ENCODE measurements at places on chromosomes 16 and 17.

DNA sequence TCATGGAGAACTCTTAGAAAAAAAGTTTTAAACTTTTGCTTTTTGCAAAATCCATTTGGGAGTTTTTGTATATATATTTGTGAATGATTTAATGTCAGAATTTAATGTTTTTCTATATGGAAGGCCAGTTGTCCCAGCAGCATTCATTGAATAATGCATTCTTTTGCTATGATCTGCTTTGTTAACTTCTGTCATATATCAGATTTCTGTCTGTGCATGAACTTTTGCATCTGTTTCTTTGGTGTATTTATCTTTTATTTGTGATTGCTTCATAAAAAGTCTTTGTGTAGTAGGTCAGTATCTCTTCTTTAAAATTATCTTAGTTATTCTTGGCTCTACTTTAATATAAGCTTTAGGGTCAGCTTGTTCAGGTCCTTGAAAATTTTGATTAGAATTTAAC, 84.2 kb downstream of the MAP2K4 start:
- DNase-seq: no peak

DNA sequence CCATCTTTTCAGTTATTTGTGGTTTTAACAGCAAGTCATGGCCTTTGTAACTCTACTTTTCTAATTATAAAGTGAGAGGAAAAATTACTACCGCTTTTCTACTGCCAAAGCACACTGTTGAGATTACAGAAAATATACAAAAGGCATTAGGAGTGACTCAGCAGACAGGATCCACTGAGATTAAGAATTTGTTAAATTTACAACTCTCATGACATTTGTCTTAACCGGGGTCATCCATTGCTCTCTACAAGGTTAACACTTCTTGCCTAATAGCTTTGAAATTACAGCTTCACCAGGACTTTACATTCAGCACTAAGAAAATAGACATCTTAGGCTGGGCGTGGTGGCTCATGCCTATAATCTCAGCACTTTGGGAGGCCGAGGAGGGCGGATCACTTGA, 93.4 kb downstream of the SSH2 start:
- DNase-seq: no peak

- DNase-seq: no peak
Measured at GRCh38 chr16:84234321-84235241, 5.2 kb downstream of the KCNG4 start.

DNA sequence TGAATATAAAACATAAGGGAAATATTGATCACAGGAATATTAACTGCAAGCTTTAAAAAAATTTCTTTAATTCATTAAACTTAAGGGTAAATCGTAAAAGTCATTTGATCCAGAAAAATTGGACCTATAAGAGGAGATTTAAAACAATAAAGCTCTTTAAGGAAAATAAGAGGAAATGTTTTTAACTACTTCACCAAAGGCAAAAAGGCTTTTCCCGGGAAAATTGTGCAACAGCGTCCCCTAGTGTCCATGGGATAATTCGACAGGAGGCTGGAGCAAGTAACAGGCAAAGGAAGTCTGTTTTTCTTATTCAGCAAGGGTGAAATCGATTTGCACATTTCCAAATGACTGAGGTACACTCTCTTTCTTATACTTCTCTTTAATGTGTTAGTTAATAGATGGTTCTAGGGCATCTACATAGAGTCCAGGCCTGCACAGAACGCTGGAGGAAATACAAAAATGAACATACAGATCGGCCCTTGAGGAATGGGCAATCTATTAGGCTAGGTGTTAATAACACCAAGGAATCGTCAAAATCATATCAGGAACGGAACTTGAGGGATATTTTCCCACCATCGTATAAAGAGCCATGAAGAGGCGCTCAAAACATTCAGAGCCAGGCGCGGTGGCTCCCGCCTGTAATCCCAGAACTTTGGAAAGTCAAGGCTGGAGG, 61.4 kb downstream of the ZNF18 start:
- no peak for DNase-seq

DNA sequence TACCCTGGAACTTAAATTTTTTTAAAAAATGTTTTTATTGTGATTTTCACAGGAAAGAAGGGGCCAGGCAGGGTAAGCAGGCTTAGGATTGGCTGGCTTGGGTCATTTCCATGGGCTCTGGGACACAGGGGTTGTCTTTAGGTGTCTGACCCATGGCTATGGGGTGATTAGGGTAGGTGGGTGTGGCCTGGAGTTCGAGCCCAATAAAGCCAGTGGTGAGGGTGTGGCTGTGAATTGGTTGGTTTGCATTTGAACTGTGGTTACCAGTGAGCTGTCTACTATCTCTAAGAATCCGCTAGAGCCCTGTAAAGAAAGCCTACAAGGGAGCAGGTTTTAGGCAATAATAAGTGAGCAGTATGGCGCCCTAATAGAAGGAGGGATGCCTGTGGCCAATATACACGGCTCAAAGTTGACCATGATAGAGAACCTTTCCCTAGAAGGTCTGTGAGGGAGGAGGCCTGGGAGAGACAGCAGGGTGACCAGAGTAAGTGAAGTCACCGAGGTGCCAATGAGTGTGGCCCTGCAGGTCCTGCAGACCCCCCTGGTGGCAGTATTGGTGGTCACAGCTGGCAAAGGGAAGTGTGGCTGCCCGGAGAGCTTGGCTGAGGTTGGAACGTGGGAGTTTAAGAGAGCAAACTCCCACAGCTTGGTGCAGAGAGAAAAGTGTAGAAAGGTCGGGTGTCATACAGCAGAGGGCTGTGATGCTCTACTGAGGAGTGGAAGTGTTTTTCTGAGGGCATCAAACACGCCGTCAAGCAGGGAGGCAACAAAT, 454.0 kb downstream of the WWOX start:
- no peak for DNase-seq

DNA sequence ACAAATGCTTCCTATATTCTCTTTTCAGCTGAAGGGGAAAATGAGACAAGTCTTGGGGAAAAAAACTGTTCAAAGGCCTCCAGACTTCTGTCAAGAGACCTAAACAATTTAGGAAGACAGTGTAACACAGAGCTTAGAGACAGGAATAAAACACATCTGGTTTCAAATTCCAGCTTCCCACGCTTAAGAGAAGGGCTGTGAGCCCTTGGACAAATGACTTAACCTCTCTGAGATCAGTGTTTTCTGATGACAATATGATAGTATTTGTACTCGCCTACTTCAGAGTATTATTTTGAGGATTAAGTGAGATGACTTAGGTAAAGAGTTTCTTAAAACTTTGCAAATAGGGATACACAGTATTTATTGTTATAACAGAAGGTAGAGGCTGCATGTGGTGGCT, 29.5 kb downstream of the SMURF2 start:
- DNase-seq: no peak

DNA sequence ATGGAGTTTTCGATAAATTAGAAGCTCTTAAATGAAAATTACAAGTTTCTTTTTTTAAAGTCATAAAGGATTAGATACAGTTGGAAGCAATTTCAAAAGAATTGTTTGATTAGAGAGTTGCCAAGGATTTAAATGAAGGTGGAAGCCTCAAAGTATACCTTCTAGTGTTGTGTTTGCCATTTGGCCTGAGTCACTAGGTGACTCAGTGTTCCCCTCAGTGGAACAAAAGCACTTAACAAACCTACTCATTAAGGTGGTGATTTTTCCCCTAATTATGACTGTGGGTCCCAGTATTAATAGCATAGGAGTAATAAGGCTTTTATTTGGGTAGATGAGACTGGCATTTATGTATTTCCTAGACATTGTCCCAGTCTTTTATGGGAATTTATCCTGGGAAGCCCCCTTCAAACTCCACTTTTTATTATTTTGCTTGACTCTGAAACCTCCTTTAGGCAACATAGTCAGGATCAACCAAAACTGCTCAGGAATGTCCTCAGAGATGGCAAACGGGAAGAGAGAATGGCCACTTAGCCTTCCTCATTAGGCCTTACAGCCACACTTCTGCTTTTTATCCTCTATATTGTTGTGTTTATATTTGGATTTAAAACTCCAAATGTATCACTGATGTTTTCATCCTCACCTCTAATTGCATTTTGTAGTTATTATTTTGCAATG, 161.0 kb downstream of the FTO start:
- no peak for DNase-seq

GRCh38 chr16:51500306-51500705, 349.2 kb upstream of the SALL1 start:
- no peak for DNase-seq

DNA sequence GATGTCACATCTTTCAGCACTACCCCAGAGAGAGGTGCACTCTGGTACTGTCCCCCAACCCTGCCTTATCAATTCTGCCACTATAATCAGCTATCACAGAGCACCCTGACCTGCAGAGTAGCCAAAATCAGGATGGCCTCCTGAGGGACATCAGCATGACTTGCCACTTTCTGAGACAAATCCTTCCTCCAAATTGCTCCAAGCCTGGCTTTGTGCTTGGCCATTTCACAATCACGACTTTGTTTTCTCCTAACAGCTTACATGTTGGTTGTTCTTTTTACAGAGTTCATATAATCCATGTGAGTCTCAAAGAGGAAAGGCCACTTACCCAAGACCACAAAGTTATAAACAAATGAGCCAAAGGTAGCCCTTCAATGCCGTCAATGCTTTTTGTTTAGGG, 449.0 kb upstream of the CDH5 start:
- DNase-seq: no peak

GRCh38 chr17:9798008-9798407, 6.6 kb upstream of the DHRS7C start:
- peak; percentile 15 for DNase-seq

DNA sequence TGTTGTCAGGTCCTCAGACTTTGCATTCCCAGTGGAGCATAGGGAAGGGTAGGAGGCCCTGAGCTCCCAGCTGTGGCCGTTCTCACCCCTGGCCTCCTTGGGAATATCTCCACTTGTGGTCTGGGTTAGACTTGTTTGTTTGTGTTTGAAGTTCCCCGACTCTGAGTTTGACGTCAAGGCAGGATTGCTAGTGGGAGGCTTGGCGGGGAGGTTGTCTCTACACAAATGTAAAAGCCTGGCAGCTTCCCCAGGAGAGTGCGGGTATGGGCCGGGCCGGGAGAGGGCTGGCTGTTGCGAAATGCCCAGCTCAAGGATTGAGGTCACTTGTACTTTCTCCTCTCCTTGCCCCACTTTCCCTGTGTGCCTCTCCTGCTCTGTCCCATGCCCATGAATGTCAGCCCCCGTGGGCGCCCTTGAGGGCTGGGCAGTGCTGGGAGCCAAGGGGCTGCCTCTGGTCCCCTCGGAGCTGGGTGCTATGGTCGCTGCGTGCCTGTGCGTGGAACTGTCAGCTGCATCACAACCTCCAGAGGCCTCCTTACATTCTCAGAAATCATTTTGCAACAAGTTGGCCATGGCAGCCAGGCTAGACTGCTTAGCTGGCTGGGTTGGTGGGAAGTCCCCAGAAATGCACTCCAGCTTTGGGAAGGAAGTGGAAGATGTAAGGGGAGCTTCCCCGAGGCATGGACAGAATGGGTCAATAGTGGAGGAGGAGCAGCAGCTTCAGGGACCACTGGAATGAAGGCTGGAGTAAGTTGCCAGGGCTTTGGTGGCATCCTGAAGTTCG, 84.3 kb downstream of the KSR1 start:
- peak; percentile 90 for DNase-seq

DNA sequence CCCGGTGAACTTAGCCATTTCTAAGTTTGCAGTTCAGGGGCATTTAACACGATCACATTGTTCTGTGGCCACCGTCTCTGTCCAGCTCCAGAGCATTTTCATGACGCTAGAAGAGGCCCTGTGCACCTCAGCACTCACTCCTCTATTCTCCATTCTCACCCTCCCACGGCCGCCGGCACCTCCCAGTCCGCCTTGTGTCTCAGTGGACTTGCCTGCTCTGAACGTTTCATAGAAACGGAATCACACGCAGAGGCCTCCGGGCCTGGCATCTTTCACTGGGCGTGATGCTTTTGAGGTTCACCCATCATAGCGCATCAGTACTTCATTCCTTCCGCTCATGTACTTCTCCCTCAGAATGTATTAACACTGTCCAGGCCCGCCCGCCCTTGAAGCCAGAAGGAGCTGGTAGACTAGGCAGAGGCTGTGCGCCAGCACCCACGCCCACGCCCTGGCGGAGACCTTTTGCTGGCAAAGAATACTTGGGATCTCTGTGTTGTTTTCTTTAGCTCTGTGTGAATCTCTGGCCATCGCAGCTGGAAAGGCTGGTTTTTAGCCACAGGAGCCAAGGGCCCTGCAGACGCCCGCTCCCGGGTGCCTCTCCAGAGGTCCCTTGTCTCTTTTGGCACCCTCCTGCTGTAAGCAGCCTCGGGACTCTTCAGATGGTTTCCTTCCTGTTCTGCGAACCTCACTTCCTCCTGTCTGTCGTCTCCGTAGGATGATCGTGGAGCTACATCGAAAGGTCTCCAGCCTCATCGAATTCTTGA, 23.4 kb upstream of the JPT2 start:
- no peak for DNase-seq

- no peak for DNase-seq
Measured at GRCh38 chr16:74192281-74192797, 104.3 kb upstream of the PSMD7 start.

- no peak for DNase-seq
Measured at GRCh38 chr16:68298312-68298711, 12.4 kb downstream of the SLC7A6OS start.

GRCh38 chr16:66271074-66272060, 95.1 kb upstream of the CDH5 start:
- DNase-seq: peak; percentile 45

DNA sequence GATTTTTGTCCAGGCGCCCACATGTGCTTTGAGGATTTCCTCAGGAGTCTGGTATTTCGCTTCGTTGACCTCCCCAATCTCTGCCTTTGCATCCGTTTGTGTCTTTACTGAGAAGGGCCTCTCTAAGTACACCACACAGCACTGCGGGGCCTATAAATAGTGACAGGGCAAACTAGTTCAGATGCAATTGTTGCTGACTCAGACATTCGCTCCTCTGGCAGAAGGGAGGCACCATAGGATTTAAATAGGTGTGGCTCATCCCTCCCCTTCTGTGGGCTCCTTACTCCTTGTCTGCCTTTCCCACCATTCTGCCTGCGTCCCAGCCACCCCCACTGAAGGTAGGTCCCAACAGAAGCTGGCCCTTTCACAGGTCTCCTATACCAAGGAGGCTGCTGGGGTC, 192.3 kb downstream of the SHISA9 start:
- DNase-seq: no peak

DNA sequence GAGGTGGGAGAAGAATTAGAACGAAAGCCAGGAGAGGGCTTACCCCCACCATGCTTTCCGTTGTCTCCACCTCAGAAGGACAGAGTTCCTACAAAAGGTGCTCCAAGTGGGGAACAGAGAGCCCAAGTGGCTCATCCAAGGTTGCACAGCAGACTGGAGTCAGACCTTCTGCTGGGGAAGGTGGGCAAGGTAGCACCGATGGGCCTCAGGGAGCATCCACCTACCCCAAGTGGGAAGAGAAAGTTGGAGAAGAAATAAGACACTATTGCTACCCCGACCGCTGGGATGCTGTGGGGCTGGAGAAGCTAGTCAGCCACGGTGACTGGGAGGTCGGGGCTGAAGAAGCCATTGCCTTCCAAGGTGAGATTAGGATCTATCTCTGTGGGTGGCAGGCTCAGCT, 21.5 kb downstream of the UNC119 start:
- DNase-seq: no peak
